ENCODE measurements at places on chromosomes 6 and 20. TPM values are rescaled to one million over a fixed set of nuclear protein-coding genes. Genes with fewer than 3 reads are reported as not detected.

The RIMS4 gene
- 3.2 TPM for total RNA-seq

The OPN5 gene
- total RNA-seq, result not detected

The PREP gene
- 10.5 TPM for total RNA-seq

The C20orf141 gene
- total RNA-seq, result not detected

The LIN28B gene
- total RNA-seq, result not detected

Data from H4 (cell line).